ENCODE measurements at places on chromosomes 7 and 10. TPM values are rescaled to one million over a fixed set of nuclear protein-coding genes. Genes with fewer than 3 reads are reported as not detected.

DNA sequence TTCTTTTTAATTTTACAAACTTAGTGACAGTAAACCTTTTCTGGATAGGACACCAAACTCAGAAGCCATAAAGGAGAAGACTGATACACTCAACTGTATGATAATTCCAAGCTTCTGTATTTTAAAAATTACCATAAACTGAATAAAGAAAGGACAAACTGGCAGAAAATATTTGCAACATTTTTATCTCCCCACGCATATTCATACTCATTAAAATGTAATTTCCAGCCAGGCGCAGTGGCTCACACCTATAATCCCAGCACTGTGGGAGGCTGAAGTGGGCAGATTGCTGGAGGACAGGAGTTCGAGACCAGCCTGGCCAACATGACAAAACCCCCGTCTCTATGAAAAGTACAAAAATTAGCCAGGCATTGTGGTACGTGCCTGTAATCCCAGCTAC, 67.7 kb downstream of the HIBADH start:
- no peak for DNase-seq

DNA sequence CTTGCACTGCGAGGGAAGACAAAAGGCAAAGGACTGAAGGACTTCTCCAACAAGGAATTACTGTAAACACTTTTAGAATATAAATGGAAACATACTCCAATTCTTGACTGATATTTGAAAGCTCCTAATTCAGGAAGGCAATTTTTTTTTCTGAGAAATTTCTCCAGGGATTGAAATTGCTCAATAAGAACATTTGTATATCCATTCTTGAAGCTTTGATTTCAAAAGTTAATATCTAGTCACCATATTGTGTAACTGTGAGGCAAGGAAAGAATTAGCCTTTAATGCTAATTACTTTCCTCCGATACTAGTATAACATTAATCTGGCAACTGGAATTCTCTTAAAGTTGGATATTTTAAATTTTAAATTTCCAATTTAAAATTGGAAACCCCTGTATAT, 188.4 kb upstream of the COL1A2 start:
- no peak for DNase-seq

GRCh38 chr7:96157856-96158255, 164.0 kb downstream of the SLC25A13 start:
- no peak for DNase-seq

- no peak for DNase-seq
These were observed 2.2 kb downstream of the FSCN3 start for GRCh38 chr7:127595737-127596136.

- no peak for DNase-seq
These were observed 70.7 kb downstream of the CRPPA start for GRCh38 chr7:16350634-16351033.

DNA sequence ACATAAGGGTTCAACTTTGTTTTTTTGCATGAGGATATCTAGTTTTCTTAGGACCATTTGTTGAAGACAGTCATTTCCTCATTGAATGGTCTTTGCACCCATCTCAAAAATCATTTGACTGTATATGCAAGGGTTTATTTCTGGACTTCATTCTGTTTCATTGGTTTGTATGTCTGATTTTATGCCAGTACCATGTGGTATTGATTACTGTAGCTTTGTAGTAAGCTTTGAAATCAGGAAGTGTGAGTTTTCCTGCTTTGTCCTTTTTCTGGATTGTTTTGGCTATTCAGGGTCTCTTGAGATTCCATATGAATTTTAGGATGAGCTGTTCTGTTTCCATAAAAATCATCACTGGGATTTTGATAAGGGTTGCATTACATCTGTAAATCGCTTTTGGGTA, 63.9 kb downstream of the SND1 start:
- DNase-seq = no peak

- DNase-seq = no peak
These were observed 876 bp downstream of the DNAH11 start for GRCh38 chr7:21543528-21544302.

- DNase-seq = no peak
These were observed 70.5 kb upstream of the INSIG1 start for GRCh38 chr7:155227004-155227787.

- DNase-seq = peak; percentile 70
These were observed 9.4 kb downstream of the HNRNPF start for GRCh38 chr10:43399320-43400310.

DNA sequence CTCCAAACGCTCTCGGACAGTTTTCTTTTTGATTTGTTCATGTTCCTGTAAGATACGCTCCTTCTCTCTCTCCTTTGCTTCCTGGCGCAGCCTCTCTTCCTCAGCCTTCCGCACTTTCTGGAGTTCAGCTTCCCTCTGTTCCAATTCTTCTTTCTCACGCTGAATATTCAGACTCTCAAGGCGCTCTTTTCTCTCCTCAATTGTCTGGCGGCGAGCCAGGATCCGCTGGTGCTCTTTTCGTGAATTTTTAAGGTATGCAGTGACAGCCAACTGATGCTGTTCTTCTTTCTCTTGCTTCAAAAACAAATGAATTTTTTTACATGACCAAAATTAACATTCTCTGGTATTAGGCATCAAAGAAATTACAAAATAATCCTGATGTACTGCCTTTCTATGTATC, 22.6 kb downstream of the EIF3A start:
- no peak for DNase-seq

DNA sequence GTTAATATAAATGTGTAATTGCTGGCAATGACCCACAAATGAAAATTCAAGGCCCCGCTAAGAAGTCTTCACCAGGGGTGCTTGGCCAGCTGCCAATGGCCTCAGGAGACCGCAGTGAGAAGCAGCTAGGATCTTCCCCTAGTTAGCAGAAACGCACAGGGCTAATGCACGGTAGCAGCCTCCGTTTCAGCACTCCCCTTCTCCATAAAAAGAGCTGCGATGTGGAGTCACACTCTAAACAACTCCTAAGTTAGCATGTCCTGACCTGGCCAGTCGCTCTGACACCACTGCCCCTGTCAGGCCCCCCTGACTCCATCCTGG, 139.0 kb downstream of the SEPTIN14 start:
- DNase-seq = no peak

DNA sequence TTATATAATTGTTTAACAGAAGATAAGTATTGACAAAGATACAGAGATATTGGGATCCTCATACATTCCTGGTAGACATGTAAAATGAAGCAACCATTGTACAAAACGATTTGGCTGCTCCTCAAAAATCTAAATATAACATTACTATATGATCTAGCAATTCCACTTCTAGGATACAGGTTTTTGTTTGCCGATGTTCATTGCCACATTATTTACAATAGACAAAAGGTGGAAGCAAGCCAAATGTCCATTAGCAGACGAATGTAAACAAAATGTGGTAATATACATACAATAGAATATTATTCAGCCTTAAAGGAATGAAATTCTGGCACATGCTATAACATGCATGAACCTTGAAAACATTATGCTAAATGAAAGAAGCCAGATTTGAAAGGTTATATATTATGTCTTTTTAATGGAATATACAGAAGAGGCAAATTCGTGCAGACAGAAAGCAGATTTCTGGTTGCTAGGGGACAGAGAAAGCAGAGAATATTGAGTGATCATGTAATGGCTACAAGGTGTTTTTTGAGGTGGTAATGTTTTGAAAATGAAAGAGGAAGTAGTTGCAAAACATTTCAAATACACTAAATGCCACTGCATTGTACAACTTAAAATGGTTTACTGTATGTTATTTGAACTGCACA, 44.9 kb downstream of the POLR1F start:
- no peak for DNase-seq

DNA sequence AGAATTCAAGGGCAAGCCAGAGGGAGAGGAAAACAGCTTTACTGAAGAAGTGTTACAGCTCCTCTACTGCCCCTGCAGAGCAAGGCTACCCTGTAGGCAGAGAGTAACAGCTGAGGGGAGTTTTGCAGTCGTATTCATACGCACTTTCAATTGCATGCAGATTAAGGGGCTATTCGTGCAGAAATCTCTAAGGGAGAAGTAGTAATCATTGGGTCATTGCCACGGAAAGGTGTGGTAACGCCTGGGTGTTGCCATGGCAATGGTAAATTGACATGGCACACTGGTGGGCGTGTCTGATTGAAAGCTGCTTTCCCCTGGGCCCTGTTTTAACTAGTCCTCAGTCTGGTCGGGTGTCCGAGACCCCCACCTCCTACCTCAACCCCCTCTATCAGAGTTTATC, 227.2 kb downstream of the NSUN6 start:
- DNase-seq = no peak

DNA sequence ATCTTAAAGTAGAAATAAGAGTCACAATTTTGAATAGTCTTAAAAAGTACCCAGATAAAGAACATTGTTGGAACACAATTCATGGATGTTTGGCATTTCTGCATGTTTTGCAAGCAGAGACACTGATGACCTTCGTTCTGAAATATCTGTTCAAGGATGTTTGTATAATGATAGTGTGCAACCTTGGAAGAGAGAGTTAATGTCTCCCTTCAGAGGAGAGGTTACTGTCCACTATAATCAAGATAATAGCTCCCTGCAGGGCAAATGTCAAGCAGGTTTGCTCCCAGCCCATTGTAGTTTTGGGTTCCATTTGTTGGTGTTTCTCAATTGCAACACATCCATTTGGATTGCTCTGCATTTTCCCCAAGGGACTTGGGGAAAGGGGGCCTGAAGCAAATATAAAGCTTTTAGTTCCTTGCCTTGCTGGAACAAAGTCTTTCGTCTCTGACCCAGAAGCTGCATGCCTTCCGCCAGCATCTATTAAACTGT, 45.2 kb downstream of the COL1A2 start:
- DNase-seq = no peak

- no peak for DNase-seq
These were observed 305.4 kb downstream of the CSTF2T start for GRCh38 chr10:51394039-51394438.

GRCh38 chr7:70459546-70459945, 672.4 kb upstream of the GALNT17 start:
- DNase-seq = no peak

Gene VWA2
- not detected for total RNA-seq

Gene TSPAN12
- 0.34 TPM for total RNA-seq

Gene GNAT3
- 0.26 TPM for total RNA-seq

Gene TMEM26
- not detected for total RNA-seq

Gene SFTPA2
- total RNA-seq = not detected

Gene HOXA3
- 1.4 TPM for total RNA-seq

Gene TRRAP
- total RNA-seq = 31.2 TPM

Gene CACNA2D1
- 43.6 TPM for total RNA-seq

Gene PLPP4
- total RNA-seq = 29.3 TPM
